ENCODE measurements at places on chromosomes 7 and 10.

GRCh38 chr7:83984076-83984475 is 210.5 kb downstream of the SEMA3A start:
- no peak for DNase-seq

GRCh38 chr7:47714669-47715607 is 133.0 kb upstream of the TNS3 start:
- DNase-seq, result no peak

- no peak for DNase-seq
These were observed 111.1 kb upstream of the FAM171A1 start for GRCh38 chr10:15482156-15482555.

DNA sequence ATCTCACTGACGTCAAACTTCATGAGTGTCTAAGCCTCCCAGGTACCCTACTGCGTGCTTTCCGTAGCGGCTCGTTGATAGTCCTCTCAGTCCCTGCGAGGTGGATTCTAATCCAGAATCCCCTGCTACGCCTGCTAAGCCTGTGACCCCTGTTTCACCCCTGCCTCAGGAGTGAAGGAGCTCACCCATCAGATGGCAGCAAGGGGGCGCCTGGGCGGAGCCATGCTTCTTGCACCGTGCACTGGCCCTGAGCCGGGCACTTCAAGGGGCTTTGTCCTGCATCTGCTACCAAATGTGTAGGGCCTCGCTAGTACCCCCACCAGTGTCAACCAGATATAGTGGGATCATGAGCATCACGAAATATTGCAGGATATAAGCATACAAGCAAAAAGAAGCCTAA is 918 bp upstream of the STRA8 start:
- DNase-seq, result no peak

DNA sequence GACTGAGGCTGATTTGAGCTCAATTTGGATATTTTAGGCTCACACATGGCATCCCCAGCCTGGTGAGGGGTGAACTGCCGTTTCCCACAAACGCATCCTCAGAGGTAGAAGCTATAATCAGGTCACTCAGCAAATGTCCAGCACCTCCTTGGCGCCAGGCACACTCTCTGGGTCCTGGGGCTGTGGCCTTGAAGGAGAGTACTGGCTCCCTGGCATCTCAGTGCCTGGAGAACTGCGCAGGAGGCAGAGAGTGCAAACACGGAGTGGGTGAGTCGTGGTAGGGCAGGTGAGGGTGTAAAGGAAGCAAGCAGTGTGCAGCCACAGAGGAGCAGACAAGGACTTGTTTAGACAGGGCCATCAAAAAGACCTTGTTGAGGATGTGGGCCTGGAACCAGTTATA is 224.0 kb upstream of the ZNF32 start:
- no peak for DNase-seq

GRCh38 chr10:24824536-24824935 is 100.8 kb upstream of the ARHGAP21 start:
- DNase-seq, result no peak

DNA sequence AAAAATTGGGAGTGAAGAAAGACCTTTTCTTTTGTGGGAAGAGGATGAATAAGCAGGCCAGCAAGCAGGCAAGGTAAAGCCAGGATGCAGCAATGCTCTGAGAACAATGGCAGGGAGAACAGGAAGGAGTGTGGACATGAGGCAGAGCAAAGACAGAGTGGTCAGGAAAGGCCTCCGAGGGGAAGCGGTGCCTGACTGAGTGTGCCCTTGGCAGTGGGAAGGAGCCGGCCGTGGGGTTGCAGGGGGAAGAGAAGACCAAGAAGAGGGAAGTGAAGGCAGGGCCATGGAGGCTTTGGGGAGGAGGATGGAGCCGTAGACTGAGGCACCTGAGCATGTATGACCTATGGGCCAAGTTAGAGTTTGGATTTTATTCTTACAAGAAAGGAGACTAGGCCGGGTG is 21.9 kb upstream of the ZNF212 start:
- no peak for DNase-seq

- no peak for DNase-seq
These were observed 257.9 kb downstream of the PRPF18 start for GRCh38 chr10:13844651-13845050.

DNA sequence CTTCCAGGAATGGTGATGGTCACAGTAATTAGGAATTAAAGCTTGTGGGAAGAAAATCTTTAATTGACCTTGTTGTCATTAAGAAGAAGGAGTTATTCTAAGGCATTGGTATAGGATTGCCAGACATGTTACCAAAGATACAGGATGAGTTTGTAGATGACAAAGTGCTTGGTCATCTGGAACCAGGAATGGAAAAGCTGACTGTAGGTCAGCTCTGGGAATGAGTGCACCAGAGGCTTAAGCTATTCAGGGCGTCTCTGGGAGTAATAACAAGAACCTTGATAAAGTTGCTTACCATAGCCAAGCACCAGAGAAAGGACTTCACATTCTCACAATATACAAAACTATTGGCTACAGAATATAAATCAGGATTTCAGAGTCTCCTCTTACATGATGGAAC is 89.0 kb downstream of the PHTF2 start:
- DNase-seq, result no peak

GRCh38 chr10:124126983-124127385 is 33.6 kb upstream of the CHST15 start:
- DNase-seq, result no peak

GRCh38 chr10:95907456-95908253 is at the start of gene CC2D2B:
Gene CC2D2B (plus strand): TSS chr10:95907975. CDS start chr10:95911324, 3,349 bp downstream.
- DNase-seq, result peak; percentile 78

GRCh38 chr10:112708461-112708860 is 241.6 kb upstream of the TCF7L2 start:
- no peak for DNase-seq

DNA sequence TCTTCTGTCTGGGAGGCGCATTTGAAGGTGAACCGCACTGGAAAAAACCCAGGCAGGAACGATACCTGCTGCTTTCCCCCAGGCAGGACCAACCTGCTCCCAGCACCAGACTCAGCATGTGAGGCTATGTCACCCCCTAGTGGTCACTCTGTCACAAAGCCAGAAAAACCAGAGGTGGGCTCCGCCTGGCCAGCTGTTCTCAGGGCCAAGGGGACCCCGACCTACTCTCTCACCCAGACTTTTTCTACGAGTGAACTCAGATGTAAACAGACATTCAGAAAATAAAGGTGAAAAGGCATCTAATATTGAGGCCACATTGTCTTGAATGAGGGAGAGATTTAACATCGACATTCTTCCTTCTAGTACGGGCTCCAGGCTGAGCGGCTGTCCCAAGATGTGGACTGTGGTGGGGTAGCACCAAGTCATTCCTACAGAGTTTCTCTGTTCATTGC is 117.3 kb downstream of the PRKAG2 start:
- peak; percentile 35 for DNase-seq

DNA sequence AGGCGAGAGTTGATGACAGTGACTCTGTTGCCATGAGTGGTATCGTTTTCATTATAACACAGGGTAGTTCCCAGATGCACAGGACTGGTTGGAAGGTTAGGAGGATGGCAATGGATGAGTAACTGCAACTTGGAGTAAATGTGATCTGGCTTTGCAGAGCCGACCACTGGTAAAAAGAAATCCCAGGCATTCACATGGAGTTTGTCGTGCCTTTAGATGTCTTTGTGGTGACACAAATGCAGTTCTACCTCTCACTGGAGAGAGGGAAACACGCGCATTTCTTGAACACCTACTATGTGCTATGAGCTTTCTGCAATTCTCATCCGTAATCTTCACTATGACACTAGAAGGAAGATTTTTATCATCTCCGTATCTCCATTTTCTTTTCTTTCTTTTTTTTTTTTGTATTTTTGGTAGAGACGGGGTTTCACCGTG is 1.7 kb upstream of the MNX1 start:
- no peak for DNase-seq

DNA sequence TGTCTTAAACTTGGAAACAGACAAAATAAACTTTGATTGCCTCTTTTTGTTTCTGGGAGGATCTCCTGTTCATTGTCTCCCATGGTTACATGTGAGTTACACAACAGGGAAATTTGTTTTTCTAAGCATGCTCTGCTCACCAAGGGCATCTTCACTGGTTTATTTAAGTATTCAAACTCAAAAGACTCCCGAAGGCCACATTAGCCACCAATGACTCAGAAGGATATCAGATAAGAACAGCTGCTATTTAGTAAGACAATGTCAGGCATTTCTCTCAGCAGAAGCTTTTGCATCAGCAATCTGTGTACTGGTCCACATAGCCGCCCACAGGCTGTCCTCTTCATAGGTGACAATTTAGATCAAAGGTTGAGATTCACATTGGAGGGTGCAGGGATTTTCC is 19.3 kb downstream of the OR6B1 start:
- no peak for DNase-seq

GRCh38 chr7:140625908-140626868 is 14.4 kb downstream of the DENND2A start:
- DNase-seq, result no peak

- no peak for DNase-seq
These were observed 21.0 kb downstream of the PWWP2B start for GRCh38 chr10:132417957-132418441.

- no peak for DNase-seq
These were observed 89.6 kb downstream of the EZH2 start for GRCh38 chr7:148794476-148794875.

- no peak for DNase-seq
These were observed 506.4 kb upstream of the C7orf33 start for GRCh38 chr7:148084138-148084537.

GRCh38 chr10:132248455-132249225 is 59.1 kb downstream of the STK32C start:
- DNase-seq, result no peak

DNA sequence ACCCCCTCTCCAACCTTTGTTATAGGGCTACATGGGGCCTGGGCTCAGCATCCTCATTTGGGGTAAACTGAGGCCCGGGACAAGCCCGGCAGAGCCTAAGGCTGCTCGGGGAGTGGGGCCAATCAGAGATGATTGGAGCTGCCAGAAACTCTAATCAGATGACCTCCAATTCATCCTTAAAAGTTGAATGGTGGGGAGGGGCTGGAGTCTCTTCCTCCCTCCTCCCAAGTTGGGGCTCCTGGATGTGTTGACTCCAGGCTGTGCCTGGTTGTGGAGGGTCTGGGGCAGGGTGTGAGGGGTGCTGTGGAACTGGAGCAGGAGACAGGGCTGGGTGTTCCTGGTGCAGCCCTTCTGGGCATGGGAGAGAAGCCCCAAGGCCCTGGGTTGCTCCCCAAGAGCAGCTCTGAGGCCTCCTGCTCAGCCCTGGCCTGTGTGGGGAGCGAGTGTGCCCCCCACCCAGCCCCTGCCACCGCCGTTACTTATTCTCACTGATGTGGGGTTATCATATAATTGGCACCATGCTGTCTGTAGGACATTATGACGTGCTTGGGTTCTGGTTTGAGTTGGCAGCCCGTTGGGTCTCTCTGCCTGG is 2.2 kb downstream of the BHLHA15 start:
- no peak for DNase-seq

GRCh38 chr10:14074062-14074884 is 256.5 kb downstream of the FRMD4A start:
- no peak for DNase-seq

- no peak for DNase-seq
These were observed 17.6 kb downstream of the NT5C3A start for GRCh38 chr7:33044986-33045385.

DNA sequence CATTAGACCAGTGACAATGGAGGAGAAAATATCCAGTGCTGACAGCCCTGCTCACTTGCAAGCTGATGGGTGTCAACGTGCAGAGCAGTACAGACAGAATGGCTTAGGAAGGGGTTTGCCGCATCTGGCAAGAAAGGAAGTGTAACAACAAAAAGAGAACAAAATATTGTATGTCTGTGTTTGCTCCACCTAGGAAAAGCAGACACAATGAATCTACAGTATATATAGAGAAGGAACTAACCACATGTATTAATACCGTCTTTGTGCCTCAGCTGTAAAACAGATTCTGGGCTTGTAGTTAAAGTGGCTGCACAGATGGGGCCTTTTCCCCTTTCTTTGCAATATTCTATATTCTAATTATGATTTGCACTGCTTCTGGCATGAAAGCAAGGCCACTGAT is 281.1 kb upstream of the MEOX2 start:
- DNase-seq, result no peak

DNA sequence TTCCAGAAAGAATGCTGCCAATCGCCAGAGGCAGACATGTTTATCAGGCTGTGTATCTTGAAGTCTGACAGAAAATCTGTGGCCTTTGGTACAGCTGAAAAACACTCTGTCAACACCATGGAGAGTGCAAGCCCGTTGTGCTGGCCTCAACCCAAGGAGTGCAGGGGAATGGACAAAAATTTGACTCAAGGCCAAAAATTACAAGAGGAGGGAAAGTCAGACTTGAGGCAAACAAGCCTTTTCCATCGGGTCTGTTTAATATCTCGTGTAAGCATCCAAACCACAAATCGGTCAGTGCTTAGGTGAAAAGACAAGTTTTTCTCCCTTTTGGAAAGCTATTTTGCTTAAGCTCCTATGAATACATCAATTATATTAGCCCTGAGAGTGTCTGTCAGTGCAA is 305.3 kb upstream of the NFE2L3 start:
- DNase-seq, result no peak
